Activated naive CD4-positive, alpha-beta T cell treated with anti-CD3 and anti-CD28 coated beads, Interleukin-2, amount 10 ng/mL, durations not matched to agents 5 hours and 36 hours (primary cell): ENCODE measurements at places on chromosomes 16 and 17. TPM values are rescaled to one million over a fixed set of nuclear protein-coding genes. Genes with fewer than 3 reads are reported as not detected.

The GAS2L2 gene
- total RNA-seq = not detected

The DPEP3 gene
- total RNA-seq = 0.14 TPM

The ALOX15 gene
- not detected for total RNA-seq

The AXIN1 gene
- total RNA-seq = 29.2 TPM

The SARM1 gene
- total RNA-seq = 21.7 TPM

The PLCD3 gene
- total RNA-seq = 3.7 TPM

The TP53TG3 gene
- total RNA-seq = not detected

The MT4 gene
- not detected for total RNA-seq

The ACLY gene
- 143 TPM for total RNA-seq

The EIF3CL gene
- total RNA-seq = 28.3 TPM

The CARD14 gene
- not detected for total RNA-seq

The NHLRC4 gene
- total RNA-seq = 4.7 TPM

The RAB37 gene
- 48.1 TPM for total RNA-seq

The ITGB3 gene
- 0.60 TPM for total RNA-seq

The NT5M gene
- total RNA-seq = 11.0 TPM

The CYB5D1 gene
- total RNA-seq = 7.4 TPM
